ENCODE measurements at places on chromosomes 4 and X.
A peak's percentile ranks its signal among the peaks of the same experiment; 100 is the strongest.

- DNase-seq: no peak
These were observed 69.6 kb downstream of the FGFBP1 start for GRCh38 chr4:15868826-15869413.

GRCh38 chr4:151835467-151835866 lies 74.7 kb upstream of the GATB start:
- DNase-seq: no peak

DNA sequence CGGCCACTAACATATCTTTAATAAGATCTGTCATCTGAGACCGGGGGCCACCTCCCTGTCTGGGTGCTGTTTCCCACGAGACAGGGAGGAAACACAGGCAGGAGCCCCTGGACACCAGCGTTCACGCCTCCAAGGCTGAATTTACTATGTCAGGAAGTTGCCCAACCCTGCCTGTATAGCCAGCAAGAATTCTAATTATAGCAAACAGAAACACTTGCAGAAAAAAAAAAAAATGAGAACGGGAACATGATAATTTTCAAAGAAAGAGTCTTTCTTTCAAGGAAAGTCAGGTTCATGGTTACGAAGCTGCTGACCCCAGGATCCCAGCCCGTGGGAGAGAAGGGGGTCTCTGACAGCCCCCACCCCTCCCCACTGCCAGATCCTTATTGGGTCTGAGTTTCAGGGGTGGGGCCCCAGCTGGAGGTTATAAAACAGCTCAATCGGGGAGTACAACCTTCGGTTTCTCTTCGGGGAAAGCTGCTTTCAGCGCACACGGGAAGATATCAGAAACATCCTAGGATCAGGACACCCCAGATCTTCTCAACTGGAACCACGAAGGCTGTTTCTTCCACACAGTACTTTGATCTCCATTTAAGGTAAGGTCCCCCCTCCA lies at the start of gene IL3RA:
TSS of gene IL3RA (plus strand) at position 455 of the 613 bp plus-strand sequence. CDS start 4,981 bp downstream, outside the sequence.
- DNase-seq: peak; percentile 40

DNA sequence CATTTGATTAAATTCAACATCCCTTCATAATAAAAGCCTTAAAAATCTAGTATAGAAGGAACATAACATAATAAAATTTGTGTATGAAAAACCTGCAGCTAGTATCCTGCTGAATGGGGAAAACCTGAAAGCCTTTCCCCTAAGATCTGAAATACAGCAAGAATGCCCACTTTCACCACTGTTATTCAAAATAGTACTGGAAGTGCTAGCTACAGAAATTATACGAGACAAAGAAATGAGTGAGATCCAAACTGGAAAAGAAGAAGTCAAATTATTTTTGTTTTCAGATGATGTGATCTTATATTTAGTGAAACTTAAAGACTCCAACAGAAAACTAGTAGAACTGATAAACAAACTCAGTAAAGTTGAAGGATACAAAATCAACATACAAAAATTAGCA lies 152.9 kb downstream of the RTL3 start:
- no peak for DNase-seq

GRCh38 chr4:130043732-130044160 lies 947.8 kb downstream of the C4orf33 start:
- no peak for DNase-seq

GRCh38 chrX:138763761-138764160 lies 52.2 kb upstream of the FGF13 start:
- DNase-seq: no peak

GRCh38 chr4:101967697-101968346 lies 177.3 kb downstream of the BANK1 start:
- DNase-seq: no peak

DNA sequence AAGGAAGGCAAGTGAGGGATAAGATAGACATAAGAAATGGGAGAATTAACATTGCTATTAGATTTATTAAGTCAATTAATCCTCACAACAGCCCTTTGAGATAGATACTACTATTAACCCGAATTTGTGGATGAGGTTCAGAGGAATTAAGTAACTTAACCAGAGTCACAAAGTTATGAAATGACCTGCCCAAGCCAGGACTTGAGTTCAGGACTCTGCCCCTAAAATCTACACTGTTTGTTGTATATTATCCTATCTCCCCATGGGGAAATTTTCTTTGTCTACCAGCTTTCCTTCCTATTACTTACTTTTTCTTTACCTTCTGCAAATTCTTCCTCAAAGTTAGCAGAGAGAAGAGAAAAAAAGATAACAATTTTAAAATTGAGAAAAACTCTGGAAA lies 33.4 kb upstream of the UBQLN2 start:
- DNase-seq: no peak

DNA sequence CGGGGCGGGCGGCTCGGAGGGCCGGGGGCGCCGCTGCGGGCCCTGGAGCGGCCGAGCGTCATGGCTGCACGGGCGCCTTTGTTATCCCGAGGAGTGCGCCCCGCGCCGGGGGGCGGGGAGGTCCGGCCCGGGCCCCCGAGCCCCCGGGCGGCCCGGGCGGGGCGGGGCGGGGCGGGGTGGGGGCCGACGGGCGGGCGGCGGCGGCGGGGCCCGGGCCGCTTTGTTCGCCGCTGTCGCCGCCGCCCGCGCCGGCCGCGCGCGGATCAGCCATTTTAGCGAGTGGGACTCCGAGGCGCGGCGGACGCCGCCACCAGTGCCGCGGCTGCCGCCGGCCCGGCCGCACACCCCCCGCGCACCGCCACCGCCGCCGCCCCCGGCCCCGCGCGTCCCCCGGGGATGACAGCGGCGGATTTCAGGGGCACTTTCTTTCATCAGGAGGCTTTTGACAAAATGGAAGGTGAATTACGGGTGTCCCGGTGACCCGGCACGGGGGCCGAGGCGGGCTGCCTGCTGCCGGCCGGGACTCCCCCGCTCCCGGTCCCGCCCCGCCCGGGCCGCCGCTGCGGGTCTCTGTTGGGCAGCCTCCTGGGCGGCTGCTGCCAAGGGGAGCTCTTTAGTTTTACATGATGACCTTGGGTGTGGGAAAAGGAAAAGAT lies 1.2 kb downstream of the HMGB3 start:
- no peak for DNase-seq

GRCh38 chr4:38523524-38524448 lies 140.2 kb upstream of the KLF3 start:
- no peak for DNase-seq

- DNase-seq: no peak
These were observed 39.6 kb downstream of the RFC1 start for GRCh38 chr4:39326468-39326977.

DNA sequence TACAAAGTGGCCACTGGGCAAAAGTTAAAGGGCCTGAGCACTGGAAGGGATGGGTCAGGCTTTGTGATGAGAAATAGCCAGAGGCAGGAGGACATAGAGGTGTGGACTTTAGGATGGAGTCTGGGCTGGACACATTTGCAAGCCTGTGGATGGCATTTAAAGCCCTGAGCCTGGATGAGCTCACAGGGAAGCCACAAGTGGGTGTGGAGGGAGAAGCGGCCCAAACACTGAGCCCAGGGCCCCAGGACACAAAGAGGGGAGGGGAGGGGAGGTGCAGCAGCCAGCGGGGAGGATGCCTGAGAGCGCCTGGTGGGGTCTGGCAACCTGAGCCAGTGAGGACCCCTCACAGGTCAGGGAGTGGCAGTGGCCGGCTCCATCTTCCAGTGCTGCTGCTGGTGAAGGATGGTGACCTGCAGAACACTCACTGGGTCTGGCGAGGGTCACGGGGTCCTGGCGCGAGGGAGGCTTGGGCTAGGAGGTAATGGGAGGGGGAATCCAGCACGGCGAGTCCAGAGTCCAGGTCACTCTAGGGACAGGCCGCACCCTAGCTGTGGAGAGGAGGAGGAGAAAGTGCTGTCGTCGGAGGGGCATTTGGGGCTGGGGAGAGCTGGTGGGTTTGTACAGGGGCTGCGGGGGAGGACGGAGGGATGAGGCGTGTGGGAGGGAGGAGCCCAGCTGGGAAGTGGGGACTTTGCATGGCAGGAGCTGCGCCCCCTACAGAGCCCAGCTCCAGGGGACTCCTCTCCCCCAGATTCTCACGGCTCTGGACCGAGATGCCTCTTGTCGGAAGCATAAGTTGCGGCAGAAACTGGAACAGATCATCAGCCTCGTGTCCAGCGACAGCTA lies 7.0 kb downstream of the LAGE3 start:
- DNase-seq: no peak

- no peak for DNase-seq
These were observed 208.2 kb downstream of the TMA16 start for GRCh38 chr4:163702736-163703135.

GRCh38 chr4:15682242-15683142 lies 865 bp downstream of the FAM200B start:
- DNase-seq: peak; percentile 71

DNA sequence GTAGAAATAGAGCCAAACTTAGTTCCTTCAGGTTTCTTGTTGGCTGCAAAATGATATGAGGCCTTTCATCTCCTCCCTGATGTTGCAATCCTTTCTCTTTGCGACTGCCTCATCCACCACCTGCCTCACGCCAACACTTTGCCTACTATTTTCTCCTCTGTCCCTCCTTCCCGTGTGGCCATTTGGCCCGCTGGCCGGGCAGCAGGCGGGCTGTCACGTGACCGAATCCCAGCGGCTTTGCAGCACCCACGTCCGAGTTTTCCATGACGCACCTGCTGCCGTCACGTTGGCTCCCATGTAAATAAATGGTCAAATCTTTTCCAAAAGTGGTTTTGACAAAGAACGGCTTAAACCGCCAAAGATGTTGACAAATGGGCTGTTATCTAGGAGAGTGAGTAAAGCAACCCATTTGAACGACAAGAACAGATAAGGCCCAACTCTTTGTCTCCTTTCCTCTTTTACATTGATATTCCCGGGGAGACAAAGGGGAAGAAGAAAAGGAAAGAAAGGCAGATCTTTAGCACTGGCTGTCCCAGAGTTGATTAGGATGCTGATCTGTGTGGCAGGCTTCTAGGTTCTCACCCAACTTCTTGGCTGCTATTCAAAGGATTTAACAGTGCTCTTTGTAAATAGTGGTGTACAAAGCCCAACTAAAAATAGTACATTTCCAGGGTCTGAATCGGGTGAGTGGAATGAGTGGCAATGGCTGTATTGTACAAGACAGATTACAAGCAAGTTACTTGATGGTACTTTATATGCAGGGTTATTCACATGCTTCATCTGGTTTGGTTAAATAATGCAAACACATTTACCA lies 174.2 kb upstream of the JADE1 start:
- peak; percentile 96 for DNase-seq

- peak; percentile 82 for DNase-seq
These were observed 1114.9 kb downstream of the C4orf33 start for GRCh38 chr4:130210864-130211263.

GRCh38 chr4:76765473-76766183 lies 132.3 kb downstream of the SOWAHB start:
- DNase-seq: no peak

- peak; percentile 65 for DNase-seq
These were observed 552.6 kb downstream of the TRIML1 start for GRCh38 chr4:188691811-188692210.

- no peak for DNase-seq
These were observed 94.3 kb upstream of the MAGEC2 start for GRCh38 chrX:142299406-142299805.

DNA sequence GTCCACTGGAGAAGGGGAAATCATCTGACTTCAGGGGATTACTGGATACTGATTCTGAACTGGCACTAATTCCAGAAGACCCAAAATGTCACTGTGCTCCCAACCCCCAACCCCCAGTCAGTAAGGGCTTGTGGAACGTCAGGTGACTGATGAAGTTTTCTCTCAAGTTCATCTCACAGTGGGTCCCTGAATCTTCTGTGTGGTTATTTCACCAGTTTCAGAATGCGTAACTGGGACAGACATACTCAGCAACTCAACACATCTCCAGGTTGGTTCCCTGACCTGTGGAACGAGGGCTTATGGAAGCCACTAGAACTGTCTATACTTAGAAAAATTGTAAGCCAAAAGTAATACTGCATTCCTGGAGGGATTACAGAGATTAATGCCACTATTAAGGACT lies 45.3 kb downstream of the DDX60L start:
- no peak for DNase-seq

DNA sequence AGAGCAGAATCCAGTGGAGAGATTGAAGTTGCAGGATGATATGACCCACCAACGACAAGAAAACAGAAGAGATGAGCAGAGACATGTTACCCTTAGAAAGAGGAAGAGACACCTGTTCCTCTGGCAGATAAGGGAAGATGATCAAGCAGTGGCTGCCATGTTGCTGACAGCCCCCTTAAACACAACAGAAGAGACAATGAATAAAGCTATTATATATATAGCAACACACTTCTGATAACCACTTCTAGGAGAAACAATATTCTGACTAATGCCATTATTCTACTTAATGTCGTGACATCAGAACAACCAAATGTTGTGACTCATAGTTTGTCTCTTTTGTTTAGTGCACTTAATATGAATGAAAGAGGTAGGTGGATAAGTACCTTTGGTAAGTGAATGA lies 44.9 kb downstream of the SH3RF1 start:
- no peak for DNase-seq

- DNase-seq: no peak
These were observed 452.2 kb downstream of the PCDH11X start for GRCh38 chrX:92231391-92231790.

DNA sequence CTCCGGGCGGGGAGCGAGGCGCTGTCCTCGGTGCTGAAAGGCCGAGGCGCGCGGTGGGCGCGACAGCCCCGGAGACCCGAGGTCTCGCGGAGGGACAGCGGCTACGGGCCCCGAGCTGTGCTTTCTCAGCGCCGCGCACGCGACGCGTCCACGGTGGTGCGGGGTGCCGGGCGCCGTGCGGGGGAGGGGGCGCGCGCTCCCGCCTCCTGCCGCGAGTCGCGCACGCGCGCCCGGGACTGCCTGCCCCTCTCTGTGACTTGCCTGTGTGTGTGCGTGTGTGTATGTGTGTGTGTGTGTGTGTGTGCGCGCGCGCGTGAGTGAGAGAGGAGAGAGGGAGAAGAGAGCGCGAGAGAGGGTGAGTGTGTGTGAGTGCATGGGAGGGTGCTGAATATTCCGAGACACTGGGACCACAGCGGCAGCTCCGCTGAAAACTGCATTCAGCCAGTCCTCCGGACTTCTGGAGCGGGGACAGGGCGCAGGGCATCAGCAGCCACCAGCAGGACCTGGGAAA lies at the start of gene GRIA2:
TSS of gene GRIA2 (plus strand) at position 358 of the 511 bp plus-strand sequence. CDS start 315 bp downstream, outside the sequence.
- peak; percentile 64 for DNase-seq

GRCh38 chrX:40202456-40202855 lies 104.7 kb upstream of the BCOR start:
- no peak for DNase-seq

DNA sequence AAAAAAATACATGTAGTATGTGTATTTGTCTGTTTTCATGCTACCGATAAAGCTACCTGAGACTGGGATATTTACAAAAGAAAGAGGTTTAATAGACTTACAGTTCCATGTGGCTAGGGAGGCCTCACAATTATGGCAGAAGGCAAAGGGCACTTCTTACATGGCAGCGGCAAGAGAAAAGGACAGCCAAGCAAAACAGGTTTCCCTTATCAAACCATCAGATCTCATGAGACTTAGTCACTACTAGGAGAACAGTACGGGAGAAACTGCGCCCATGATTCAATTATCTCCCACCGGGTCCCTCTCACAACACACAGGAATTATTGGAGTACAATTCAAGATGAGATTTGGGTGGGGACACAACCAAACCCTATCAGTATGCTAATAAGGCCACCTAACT lies 137.0 kb upstream of the ELOVL6 start:
- no peak for DNase-seq

GRCh38 chr4:96264941-96265463 lies 425.1 kb downstream of the PDHA2 start:
- no peak for DNase-seq

GRCh38 chr4:113908829-113909228 lies 70.6 kb downstream of the ARSJ start:
- DNase-seq: no peak

Measured in cardiac fibroblast (primary cell).